Stimulated activated CD4-positive, alpha-beta T cell treated with anti-CD3 and anti-CD28 coated beads, Interleukin-4, amount 100 ng/mL, for 1 hour (primary cell): ENCODE measurements at places on chromosomes 6 and 20.

GRCh38 chr6:25316626-25317025 is 37.5 kb downstream of the CARMIL1 start:
- no peak for DNase-seq

GRCh38 chr6:156992020-156992804 is 215.0 kb downstream of the ARID1B start:
- DNase-seq = no peak

- DNase-seq = no peak
These were observed 11.4 kb upstream of the NEDD9 start for GRCh38 chr6:11243861-11244260.

DNA sequence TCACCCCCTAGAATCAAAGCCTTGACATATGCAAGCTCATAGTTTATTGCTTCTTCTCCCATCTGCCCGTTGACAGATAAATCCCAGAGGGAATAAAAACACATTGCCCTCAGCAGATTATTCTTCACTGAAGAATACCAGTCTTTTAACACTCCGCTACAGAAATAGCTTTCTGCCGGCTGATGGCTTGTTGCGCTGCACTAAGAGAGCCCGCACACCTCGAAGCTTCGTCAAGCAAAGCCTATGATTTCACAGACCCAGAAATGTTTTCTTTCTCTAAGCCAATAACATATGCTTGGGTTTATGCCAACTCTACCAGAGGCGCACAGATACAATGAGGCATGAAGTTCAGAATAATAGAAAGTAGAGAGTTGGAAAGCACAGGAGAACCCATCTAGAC is 208.9 kb upstream of the FOXQ1 start:
- DNase-seq = no peak

DNA sequence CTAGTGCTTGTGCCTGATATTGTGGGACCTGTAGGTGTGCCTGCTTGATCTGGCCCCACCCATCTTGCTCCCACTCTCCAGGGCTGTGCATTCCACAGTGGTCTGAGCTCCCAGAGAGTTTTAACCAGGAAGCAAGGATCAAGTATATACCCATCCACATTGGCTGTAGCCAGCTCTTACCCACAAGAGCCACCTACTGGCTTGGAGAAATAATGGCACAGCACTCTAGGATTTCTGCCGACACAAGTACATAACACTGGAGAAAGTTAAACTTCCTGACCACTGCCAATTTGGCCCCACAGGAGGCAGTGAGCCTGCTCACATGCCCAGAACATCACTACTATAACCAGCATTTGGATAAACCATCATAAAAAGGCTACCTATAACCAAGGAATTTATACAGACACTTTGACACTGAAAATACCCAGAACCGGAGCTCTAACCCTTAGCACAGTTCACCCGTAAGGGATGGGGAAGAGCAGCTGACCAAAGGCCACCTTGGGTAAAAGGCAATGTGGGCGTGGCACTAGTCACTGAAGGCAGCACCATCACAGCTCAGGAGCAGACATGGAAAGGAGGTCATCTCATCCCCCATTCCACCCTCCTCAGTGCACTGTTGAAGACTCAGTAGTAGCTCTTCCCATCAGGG is 440.4 kb downstream of the BTBD3 start:
- no peak for DNase-seq

GRCh38 chr6:3427687-3428085 is 29.2 kb downstream of the SLC22A23 start:
- DNase-seq = no peak

DNA sequence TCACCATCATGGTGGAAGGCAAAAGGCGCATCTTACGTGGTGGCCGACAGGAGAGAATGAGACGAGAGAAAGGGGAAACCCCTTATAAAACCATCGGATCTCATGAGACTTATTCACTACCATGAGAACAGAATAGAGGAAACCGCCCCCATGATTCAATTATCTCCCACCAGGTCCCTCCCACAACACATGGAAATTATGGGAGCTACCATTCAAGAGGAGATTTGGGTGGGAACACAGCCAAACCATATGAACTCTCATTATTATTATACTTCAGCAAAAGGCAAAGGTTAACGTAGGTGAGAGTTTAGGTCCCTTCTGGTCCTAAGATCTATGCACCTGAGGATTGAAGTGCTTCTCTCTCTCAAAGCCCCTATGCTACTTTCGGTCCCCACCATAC is 2.4 kb upstream of the PFDN4 start:
- no peak for DNase-seq

DNA sequence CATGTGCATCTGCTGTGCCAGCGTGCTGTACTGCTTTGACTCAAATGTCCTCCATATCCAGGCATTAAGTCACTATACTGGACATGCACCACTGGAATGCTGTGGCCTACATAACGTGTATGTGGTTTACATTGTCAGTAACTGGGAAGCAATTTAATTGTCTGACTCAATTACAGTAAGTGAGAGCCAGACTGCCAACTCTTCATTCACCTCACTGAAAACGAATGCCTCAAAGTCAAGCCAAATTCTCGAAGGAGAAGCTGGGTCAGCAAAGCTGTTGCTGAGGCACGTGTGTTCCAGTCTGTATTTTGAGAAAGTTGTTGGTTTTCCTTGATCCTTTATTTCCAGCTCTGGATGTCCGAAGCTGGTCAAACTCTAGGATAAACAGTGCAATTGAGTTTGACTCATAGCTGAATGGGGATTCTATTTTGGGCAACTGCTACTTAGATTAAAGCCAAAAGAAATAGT is 534.3 kb downstream of the COL12A1 start:
- DNase-seq = no peak

DNA sequence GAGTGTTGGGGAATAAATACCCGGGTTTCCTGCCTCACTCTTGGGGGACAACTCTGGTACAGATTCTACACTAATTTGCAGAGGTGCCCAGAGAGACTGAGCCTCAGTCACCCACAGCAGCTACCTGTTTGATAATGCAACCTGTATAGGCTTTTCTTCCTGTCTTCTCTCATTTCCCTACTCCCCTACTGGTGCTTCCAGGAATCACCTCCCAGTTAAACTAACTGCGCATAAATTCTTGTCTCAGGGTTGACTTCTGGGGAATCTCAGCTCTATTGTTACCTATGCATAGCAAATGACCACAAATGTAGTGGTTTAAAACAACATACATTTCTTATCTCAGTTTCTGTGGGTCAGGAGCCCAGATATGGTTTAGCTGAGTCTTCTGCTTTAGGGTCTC is 11.3 kb downstream of the OCSTAMP start:
- DNase-seq = no peak

DNA sequence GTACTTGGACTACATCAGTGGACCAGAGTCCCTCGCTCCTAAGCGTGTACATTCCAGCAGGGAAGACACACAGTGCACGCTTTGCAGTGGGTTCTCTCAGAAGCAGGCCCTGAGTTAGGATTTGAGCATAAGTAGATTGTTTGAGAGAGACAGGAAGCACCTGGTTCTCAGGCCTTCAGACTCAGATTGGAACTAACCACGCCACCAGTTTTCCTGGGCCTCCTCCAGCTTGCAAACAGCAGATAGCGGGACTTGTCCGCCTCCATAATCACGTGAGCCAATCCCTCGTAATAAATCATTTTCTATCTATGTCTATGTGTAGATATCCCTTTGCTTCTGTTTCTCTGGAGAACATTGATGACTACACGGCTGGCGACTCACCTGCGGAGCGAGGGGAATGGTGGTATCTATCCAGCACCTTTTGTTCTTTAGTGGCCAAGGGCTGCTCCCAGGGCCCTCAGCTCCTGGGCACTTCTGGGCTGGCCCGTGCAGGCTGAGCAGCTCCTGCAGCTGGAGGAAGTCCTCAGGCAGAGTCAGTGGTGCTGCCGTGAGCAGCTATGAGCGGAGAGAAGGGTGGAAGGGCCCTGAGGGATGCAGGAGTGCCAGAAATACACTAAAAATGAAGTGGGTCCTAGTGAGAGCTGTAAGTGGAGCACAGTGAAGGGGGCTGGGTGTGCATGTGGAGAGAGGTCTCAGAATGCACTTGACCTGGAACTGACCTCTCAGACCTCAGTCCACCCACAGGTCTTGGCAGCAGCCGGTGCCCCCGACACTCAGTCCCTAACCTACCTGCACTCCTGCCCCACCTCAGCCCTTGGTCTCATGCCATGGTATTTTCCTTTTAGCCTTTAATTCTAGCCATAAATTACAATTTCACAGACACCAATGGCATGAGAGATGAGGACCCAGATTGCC is 76.9 kb downstream of the STK35 start:
- no peak for DNase-seq

DNA sequence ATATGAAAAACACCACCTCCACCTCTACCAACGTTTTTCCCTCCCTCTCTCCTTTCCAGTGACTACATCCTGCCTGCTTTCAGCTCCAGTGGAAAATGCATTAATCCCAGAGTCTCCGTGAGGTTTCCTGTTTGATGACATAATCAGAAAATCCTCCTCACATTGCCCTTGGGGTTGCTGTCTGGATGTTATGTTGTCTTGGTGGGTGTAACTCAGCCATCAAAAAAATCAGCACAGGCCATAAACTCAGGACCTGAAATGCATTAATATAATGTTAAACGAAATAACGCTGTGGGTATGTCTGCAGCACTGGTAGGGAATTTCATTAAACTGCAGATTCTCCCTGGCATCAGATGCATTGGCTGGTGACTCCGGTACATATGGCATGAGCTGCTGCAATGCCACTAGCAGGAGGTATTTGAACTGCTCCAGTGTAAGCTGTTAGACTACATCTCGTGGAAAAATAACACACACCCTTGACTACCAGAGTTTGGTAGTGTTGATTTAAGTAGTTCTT is 297.8 kb downstream of the PRL start:
- no peak for DNase-seq

- DNase-seq = no peak
These were observed 401.8 kb downstream of the PREX1 start for GRCh38 chr20:48425817-48426612.

DNA sequence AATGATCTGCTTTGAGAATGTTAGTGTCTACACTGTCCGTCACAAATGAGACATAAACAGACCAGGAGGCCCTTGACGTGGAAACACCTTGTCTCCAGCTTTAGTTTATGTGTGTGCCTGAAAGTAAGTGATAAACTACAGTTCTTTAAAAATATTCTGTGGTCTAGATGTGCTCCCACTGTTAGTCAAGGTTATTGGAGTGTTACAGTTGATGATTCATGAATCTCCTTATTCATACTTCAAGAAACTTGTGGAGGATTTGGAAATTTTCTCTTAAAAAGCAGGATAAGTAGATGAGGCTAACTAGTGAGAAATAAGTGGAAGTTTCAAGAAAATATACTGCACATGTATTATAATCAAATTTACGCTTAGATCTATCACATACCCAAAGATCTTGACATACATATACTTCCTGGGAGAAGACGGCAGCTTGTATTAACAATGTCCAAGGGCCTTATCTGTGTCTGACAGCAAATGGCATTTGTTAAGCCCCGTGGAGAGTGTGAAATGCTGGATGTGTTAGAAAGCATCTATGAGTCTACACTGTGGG is 90.5 kb upstream of the MBOAT1 start:
- no peak for DNase-seq

- no peak for DNase-seq
These were observed 16.2 kb upstream of the IYD start for GRCh38 chr6:150352321-150353296.

GRCh38 chr6:118319416-118319815 is 228.7 kb upstream of the PLN start:
- DNase-seq = no peak

- DNase-seq = no peak
These were observed 149.1 kb upstream of the MOCS1 start for GRCh38 chr6:40083141-40083920.

DNA sequence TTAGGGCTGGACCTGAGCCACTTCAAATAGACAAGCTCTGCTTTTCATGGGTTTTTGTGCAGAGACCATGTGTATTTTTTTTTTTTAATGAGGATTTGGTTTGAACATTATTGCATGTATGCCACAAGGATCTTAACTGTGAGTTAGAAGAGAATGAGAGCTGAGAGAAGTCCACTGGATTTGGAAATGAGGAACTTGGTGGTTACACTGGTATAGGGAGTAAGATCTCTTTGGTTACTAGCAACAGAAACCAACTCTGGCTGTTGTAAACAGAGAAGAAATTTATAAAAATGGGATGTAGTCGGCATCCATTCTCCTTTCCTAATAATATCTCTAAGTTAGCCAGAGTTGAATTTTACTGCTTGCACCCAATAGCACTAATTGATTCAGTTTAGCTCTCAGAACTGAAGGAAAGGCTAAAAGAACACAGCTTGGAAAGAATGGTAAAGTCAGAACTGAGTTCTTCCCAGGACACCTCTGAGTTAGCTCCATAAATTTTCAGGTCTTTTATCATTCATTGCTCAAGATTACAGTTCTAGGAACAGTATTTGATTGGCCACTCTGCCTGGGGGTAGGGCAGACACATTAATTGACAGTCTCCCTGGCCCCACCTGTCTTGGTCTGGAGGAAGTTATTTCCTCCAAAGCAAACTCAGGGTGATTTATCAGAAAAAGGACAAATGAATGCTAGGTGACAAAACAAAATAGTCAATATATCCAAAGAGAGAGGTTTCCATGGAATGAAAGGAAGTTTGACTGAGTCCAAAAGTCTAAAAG is 3.9 kb upstream of the WFDC2 start:
- DNase-seq = no peak

GRCh38 chr20:47606414-47606982 is 104.8 kb downstream of the NCOA3 start:
- no peak for DNase-seq

DNA sequence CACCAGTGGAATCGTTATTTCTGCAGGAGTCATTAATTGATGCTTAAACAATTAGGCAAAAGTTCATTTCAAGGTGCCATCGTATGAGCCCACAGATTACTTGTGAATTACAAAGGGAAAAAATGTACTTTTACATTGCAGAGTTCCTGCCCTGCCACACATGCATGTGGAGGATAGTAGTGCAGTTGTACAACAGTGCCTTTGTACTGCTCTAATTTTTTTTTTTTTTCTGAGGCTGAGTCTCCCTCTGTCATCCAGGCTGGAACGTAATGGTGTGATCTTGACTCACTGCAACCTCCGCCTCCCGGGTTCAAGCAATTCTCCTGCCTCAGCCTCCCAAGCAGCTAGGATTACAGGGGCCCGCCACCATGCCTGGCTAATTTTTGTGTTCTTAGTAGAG is 26.0 kb upstream of the SYNJ2 start:
- DNase-seq = no peak

GRCh38 chr20:8147476-8147875 is 15.4 kb downstream of the PLCB1 start:
- no peak for DNase-seq
